Stimulated activated naive B cell treated with anti-CD40 and anti-IgM and Interleukin-4, amounts not matched to agents 10 μg/mL and 1 μg/mL and 100 μg/mL, for 72 hours (primary cell): ENCODE measurements at places on chromosomes 1 and 21.

DNA sequence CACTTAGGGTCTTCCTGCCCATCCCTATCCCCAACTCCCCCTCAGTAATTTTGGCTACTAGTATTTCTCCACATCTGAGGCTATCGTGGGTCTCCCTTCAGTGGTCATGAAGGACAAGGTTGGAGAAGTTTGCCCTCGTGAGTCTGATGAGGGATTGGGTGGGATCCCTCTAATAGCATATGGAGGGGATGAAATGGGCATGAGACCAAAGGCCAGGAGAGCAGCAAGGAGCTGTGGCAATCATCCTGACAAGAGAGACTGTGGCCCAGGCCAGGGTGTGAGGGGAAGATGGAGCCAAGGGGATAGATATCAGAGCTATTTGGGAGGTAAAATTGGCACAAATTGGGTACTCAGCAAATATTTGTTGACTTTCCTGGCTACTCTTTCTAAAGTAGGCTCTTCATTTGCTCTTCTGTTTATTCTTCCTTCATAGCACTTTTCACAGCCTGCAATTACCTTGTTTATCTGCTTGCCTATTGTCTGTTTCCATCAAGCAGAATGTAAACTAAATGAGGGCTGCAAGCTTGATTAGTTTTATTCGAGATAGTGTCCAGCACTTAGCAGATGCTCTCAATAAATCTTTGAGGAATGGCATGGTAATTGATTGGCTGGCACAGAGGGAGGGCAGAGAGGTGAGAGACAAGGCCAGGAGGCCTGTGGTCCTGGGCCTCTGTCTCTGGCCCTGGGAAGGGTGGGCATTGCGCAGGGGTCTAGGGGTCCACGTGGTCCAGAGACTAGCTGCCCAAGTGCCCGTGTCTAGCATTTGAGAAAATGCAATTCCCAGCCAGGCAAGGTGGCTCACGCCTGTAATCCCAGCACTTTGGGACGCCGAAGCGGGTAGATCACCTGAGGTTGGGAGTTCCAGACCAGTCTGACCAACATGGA, 1.5 kb upstream of the PLK3 start:
- H3K4me1 ChIP-seq = peaks cover 42% of the 10 kb centered on the region
- no peak for DNase-seq
- peak overlapping the region; percentile 97 for H3K4me3 ChIP-seq
- H3K27me3 ChIP-seq = no peaks in the 10 kb centered on the region
- H3K27ac ChIP-seq = peak overlapping the region; percentile 99
- peaks cover 28% of the 10 kb centered on the region for H3K36me3 ChIP-seq

DNA sequence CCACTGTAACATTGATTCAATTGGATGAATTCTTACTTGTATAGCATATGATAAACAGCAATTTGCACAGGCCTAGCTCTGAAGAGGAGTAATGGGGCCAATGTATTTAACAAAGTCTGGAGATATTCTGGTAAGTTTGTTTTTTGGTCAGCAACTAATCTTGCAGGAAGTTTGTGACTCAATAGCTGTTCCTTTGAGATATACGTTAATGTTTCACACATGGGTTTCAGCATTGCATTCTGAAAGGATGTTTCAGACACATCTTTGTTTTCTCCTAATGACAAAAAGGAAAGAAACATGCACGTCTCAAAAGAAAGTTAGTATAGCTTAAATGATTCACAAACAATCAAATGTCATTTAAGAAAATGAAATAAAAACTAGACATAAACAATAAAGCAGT, 49.0 kb downstream of the LTN1 start:
- no peaks in the 10 kb centered on the region for H3K4me1 ChIP-seq
- DNase-seq = no peak
- no peak overlapping the region for H3K27ac ChIP-seq
- H3K4me3 ChIP-seq = no peak overlapping the region

GRCh38 chr21:17753736-17754135, 65.4 kb downstream of the C21orf91 start:
- no peak for DNase-seq
- H3K4me3 ChIP-seq = no peak overlapping the region
- H3K27ac ChIP-seq = no peak overlapping the region

DNA sequence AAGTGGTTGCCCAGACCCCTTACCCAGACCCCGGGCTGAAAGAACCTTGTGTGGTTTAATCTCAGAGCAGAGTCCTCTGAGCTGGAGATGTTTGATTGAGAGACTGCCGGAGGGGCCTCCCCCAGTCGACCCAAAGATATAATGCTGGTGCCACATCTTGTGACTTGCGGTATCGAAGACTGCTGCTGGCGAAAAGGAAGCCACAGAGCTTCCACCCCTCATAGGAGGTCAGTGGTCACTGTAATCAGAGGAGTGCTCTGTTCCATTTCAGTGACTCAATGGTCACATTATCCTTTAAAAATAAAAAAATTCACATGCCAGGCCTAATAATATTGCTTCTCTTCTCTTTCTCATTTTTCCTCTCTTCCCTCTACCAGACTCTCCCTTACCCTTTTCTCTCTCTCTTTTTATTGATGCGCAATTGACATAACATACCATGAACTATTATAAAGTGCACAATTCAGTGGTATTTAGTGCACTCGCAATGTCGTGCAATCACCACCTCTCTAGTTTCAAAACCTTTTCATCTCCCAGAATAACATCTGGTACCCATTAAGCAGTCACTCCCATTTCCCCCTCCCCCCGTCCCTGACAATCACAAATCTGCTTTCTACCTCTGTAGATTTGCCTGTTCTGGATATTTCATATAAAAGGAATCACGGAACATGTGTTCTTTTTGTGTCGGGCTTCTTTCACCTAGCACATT, 52.6 kb upstream of the LYST start:
- H3K36me3 ChIP-seq = no peaks in the 10 kb centered on the region
- no peak overlapping the region for H3K4me3 ChIP-seq
- no peak overlapping the region for H3K27ac ChIP-seq
- H3K27me3 ChIP-seq = no peaks in the 10 kb centered on the region
- peaks cover 61% of the 10 kb centered on the region for H3K4me1 ChIP-seq
- no peak for DNase-seq

GRCh38 chr21:42526379-42526727, 12.7 kb downstream of the SLC37A1 start:
- H3K4me1 ChIP-seq = peaks cover 56% of the 10 kb centered on the region
- no peak overlapping the region for H3K27ac ChIP-seq
- H3K4me3 ChIP-seq = peak overlapping the region; percentile 52
- no peak for DNase-seq
- peaks cover 75% of the 10 kb centered on the region for H3K36me3 ChIP-seq

DNA sequence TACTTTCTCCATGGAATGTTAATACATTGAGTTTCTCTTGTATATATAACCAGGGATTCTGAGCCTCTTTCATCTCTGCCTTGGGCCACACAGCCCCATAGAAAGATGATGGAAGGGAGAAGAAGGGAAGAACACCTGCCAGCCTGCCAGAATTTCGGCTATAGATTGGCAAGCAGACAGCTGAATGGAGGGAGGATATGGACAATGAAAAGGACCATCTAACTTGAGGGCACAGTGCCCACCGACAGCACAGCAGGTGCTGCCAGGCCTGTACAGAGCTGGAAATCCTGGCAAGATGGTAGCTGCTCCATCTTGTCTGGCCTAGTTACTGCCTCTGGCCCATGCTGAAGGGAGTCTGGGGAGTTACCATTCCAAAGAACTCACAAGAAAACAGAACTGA, 244.3 kb downstream of the FGGY start:
- H3K36me3 ChIP-seq = no peaks in the 10 kb centered on the region
- no peak overlapping the region for H3K27ac ChIP-seq
- H3K4me3 ChIP-seq = no peak overlapping the region
- no peak for DNase-seq
- H3K27me3 ChIP-seq = no peaks in the 10 kb centered on the region
- no peaks in the 10 kb centered on the region for H3K4me1 ChIP-seq

DNA sequence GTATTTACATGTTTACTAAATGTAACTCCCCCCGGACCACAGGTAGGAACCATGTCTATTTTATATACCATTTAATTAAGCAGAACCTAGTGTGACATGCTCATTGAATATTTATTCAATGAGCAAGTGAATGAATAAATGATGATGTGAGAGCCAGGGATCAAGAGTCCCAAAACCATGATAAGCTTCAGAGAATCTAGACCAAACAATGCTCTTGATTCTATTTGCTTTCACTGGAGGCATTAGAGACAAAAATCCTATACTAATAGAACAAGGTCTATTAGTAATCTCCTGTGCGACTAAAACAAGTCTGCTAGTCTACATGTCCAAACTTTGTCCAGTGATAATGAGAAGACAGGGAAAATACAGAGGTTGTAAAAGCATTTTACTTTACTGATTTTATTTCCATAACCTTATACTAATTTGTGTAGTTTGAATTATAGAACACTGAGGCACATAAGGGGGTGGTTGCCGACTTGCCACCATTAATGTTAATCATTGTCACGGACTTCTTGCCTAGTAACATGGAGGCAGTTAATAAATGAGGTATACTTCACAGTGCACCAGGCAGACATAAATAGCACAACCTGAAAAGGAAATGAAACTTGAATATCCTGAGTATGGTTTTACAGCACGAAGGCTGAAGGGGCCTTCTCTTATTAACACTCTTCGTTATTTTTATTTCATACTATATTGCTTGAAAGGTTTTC, 69.8 kb downstream of the TBX15 start:
- H3K36me3 ChIP-seq = no peaks in the 10 kb centered on the region
- H3K4me3 ChIP-seq = no peak overlapping the region
- peaks cover 5% of the 10 kb centered on the region for H3K27me3 ChIP-seq
- no peaks in the 10 kb centered on the region for H3K4me1 ChIP-seq

DNA sequence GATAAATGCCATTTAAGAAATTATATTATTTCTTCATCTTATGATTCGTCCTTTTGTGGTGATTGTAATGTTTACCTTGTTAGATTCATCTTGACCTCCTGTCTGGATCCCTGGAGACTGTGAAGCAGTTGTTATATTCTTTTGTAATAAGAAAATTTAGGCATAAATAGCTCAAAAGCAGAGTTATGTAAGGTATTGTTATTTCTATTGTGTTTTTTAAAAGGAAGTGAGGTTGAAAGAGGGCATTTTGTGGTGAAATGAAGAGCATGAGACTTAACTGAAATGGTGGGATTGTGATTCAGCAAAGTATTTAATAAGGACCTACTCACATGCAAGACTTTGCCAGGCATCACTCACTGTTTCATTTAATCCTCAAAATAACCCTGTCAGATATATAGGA, 104.0 kb downstream of the PDE4B start:
- no peak for DNase-seq
- H3K4me3 ChIP-seq = no peak overlapping the region
- H3K4me1 ChIP-seq = no peaks in the 10 kb centered on the region
- no peak overlapping the region for H3K27ac ChIP-seq
- no peaks in the 10 kb centered on the region for H3K36me3 ChIP-seq

- H3K4me3 ChIP-seq = no peak overlapping the region
- DNase-seq = no peak
- peaks cover 25% of the 10 kb centered on the region for H3K36me3 ChIP-seq
- peaks cover 19% of the 10 kb centered on the region for H3K4me1 ChIP-seq
- H3K27ac ChIP-seq = no peak overlapping the region
These were observed 4.6 kb downstream of the SMIM1 start for GRCh38 chr1:3777078-3777547.

GRCh38 chr1:226978432-226979114, 38.5 kb downstream of the COQ8A start:
- peaks cover 12% of the 10 kb centered on the region for H3K4me1 ChIP-seq
- H3K4me3 ChIP-seq = no peak overlapping the region
- peak overlapping the region; percentile 14 for H3K27ac ChIP-seq
- no peaks in the 10 kb centered on the region for H3K27me3 ChIP-seq
- DNase-seq = no peak

DNA sequence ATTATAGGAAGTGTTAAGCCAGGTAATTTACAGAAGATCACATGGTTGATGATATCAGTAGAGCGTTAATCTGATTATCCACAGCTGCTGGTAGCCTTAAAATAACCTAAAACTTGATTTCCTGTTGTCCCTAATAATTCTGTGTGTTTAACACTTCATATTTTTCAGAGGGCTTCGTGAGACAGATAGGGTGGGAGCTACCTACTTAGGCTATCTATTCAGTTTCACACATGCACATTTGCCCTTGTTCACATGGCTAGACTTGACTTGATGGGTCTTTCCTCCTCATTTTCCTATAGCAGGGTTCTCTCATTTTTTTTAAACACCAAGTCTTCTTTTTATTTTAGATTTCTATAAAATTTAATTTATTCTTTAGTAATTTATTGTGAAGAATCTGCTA, 11.0 kb downstream of the BACH1 start:
- H3K4me3 ChIP-seq = no peak overlapping the region
- H3K27ac ChIP-seq = no peak overlapping the region
- peaks cover 83% of the 10 kb centered on the region for H3K4me1 ChIP-seq
- no peak for DNase-seq
- H3K36me3 ChIP-seq = peaks cover 16% of the 10 kb centered on the region

- DNase-seq = no peak
- no peaks in the 10 kb centered on the region for H3K27me3 ChIP-seq
- peaks cover 10% of the 10 kb centered on the region for H3K4me1 ChIP-seq
- peaks cover 76% of the 10 kb centered on the region for H3K36me3 ChIP-seq
These were observed 11.3 kb downstream of the NCSTN start for GRCh38 chr1:160354388-160354985.

DNA sequence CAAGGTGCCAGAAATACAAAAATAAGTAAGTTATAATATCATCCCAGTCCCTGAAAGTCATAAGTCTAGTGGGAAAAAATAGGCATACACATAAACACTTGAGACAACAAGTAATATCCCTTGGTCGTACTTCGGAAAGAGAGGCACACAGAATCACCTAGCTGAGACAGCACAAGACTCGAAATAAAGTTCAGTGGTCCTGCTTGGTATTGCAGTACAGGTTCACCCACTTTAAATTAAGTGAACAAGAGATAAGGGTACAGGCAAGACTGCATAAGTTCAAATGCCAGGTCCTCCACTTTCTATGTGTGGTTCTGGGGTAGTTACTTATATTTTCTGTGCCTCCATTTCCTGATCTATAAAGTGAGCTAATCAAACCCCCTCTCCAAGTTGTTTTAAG, 47.6 kb downstream of the SEC16B start:
- H3K36me3 ChIP-seq = no peaks in the 10 kb centered on the region
- no peak for DNase-seq
- no peaks in the 10 kb centered on the region for H3K4me1 ChIP-seq
- no peaks in the 10 kb centered on the region for H3K27me3 ChIP-seq

DNA sequence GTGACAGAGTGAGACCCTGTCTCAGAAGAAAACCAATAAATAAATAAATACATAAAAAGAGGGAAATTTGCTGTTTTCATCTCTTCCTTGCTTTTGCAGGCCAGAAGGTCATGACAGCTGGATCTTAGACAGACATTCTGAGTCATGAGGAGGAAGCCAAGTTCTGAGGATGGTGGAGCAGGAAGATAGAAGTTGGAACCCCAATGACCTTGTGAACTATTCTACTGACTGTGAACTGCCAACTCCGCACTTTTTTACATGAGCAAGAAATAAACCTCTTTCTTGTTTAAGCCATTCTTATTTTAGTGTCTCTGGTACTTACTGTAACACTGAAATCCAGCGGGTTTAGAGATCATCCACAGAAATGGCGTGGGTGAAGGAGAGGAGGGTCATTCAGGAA, 8.5 kb downstream of the CD84 start:
- H3K4me1 ChIP-seq = peaks cover 97% of the 10 kb centered on the region
- peak overlapping the region; percentile 3 for H3K4me3 ChIP-seq
- peak overlapping the region; percentile 5 for H3K27ac ChIP-seq
- peaks cover 52% of the 10 kb centered on the region for H3K36me3 ChIP-seq
